ENCODE measurements at places on chromosomes 4 and X.

DNA sequence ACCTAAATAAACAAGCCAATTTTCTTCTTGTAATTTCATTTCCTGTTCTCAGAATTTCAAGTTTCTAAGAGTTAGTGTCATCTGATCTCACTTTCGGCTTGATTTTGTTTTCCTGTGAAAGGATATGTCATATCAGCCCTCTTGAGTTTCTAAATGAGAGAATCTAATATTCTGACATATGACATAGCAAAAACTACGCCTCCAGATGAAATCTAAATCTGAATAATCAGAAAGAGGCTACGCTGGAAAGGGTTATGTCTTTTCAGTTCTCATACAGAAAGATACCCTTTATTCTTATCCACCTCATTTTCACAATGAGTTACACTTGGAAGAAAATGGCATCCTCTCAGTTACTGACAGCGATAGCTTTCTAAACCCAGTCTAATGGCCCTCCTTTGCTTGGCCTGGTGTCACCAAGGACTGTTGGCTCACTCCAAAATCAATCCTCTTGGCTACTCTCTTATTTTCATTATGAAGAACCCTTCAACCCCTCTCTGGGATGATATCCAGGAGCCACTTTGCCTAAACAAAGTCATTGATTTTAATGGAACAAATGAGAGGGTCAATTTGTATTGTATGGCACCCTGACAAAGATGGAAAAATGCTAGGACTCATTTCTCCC, 65.6 kb downstream of the ASB9 start:
- DNase-seq: no peak

GRCh38 chr4:3369781-3370674, 71.7 kb upstream of the HGFAC start:
- DNase-seq: no peak

DNA sequence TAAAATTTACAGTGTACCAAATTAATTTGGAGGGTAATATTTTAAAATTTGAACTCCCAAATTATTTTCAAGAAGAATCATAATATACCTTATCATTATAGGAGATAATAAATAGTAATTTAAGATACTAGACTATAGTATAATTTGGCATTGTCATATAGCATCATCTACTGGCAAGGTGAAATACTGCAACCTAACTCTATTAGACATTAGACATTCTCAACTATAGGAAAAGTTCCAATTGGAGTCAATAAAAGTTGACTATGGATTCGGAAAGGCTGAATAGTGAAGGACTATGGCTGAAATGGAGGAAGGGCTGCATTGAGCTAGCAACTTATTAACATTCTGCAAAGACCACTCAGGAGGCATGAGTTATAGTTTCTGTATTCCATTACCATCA, 113.0 kb downstream of the PRDM5 start:
- DNase-seq: no peak

- DNase-seq: no peak
These were observed 64.5 kb upstream of the CLDN34 start for GRCh38 chrX:9902656-9903055.

GRCh38 chr4:177012918-177013545, 220.3 kb upstream of the VEGFC start:
- DNase-seq: no peak

DNA sequence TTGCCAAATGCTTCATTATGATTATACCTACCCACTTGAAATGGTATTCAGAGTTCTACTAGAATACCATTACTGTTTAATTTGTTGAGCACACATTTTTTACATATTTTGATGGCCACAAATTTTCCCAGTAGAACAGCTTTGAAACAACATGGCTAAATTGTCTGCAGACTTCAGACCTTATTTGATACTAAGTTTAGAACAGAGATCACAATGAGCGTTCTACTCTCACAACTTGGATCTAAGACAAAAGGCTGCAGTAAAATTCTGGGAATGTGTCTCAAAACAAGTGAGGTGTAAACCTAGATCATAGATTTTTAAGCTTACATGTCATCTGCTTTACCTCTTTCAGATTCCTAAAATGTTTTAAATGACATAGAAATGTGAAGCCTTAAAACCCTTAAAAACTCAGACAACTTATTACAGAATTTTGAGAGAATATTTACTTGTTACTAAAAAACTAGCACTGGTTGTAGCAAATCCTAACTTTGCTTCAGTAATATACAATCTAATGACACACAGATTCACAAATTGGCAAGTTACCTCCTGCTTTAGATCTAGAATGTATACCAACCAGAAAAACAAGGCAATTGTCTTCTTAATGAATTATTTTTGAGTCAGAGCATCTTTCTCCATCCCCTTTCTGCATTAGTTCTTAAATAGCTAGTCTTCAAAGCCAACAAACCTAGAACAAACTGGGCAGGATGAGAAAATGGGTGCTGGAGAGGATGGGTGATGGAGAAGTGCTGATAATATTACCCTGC, 243.3 kb downstream of the SLC7A11 start:
- DNase-seq: no peak

Measured in DMS153 (cell line).